T-helper 1 cell (primary cell): ENCODE measurements at places on chromosomes 13 and 19.

GRCh38 chr13:99542788-99543406, 41.6 kb downstream of the TM9SF2 start:
- DNase-seq: peak; percentile 11

GRCh38 chr13:36261976-36262375, 35.6 kb downstream of the CCDC169 start:
- no peak for DNase-seq

DNA sequence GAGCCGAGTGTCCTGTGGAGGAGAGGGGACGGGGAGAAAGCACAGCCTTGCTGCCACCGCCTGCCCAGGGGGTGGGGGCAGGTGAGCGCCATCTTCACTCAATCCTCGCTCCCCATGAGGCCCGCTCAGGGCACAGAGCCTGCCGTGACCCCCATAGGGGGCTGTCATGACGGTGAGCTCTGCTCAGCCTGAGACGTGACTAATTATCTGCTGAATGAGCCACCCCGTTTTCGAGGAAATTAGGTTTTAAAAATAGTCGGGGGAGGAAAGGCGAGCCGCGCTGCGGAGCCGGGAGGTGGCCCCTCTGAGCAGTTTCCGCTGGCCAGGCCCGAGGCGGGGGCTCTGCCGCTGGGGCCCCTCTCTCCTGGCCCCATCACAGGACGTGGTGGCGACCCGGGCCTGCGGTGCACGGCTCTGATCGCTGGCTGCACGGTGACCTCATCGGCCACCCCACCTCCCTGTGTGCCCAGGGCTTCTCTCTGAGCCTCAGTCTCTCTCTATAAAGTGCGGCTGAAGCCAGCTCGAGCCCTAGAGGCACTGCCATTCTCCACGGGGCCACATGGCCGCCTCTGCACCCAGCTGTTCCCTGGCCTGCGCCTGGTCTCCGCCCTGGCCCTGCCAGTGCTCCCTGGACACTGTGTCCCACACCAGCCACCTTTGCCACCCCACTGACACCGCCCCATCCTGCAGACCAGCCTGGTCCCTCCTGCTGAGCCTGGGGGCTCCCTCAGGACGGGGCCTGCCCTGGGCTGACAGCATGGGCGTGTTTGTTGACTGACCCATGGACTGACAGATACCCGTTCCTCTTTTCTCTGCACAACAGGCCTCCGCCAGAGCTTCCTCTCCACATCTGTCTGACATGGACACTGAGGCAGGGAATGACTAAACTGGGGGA, 28.3 kb downstream of the PIP5K1C start:
- DNase-seq: peak; percentile 12

DNA sequence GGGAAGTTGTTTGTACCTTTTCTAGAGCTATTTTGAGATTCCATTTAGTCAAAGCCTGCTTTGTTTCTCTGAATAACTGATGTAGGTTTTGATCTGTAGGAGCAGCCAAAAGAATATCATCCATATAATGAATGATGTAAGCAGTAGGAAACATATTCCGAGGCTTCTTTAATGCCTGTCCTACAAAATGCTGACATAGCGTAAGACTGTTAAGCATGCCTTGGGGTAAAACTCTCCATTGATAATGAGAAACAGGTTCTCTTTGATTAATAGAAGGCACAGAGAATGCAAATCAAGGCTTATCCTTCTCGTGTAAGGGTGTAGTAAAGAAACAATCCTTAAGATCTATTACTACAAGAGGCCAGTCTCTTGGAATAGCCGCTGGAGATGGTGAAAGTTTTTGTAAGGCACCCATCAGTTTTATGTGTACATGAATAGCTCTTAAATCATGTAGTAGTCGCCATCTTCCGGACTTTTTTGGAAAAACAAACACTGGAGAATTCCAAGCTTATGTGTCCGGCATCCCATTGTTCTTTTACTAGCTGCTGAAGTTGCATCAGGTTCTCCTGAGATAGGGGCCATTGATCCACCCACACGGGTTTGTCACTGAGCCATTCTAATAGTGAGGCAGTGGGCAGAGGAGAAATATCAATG, 13.5 kb downstream of the FPR3 start:
- DNase-seq: no peak

DNA sequence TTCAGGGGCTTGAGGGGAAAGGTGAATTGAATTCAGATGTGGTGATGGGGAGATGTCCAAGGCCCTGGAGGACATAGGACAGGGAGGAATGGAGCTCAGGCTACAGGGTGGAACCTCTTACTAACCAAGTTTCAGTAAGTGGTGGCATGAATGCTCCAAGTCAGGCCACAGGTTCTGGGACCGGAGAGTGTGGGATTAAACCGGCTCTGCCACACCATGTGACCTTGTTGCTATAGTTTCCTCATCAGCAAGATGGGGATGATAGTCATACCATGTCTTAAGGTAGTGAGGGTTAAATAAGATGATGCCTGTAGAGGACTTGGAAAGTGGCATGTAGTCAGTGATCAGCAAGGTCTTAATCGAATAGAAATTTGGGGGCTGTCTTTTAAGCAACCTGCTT, 16.3 kb downstream of the GPR183 start:
- no peak for DNase-seq

DNA sequence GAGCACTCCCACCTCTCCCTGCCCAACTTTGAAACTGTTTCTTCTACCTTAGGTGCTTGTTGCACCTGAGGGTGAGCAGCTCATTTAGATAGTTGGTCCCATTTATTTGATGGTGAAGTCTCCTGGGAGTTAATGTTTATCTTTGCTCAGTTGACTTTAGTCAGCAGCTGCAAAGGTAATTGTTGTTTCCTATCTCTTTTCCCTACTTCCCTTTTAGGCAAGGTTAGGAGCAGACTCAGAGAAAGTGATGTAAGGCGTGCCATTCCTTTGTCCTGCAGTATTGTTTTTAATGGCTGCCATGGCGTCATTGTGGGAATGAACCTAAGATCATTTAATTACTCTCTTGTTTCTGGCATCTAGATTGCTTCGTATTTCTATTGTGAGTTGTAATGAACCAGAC, 11.6 kb downstream of the AKAP11 start:
- no peak for DNase-seq

DNA sequence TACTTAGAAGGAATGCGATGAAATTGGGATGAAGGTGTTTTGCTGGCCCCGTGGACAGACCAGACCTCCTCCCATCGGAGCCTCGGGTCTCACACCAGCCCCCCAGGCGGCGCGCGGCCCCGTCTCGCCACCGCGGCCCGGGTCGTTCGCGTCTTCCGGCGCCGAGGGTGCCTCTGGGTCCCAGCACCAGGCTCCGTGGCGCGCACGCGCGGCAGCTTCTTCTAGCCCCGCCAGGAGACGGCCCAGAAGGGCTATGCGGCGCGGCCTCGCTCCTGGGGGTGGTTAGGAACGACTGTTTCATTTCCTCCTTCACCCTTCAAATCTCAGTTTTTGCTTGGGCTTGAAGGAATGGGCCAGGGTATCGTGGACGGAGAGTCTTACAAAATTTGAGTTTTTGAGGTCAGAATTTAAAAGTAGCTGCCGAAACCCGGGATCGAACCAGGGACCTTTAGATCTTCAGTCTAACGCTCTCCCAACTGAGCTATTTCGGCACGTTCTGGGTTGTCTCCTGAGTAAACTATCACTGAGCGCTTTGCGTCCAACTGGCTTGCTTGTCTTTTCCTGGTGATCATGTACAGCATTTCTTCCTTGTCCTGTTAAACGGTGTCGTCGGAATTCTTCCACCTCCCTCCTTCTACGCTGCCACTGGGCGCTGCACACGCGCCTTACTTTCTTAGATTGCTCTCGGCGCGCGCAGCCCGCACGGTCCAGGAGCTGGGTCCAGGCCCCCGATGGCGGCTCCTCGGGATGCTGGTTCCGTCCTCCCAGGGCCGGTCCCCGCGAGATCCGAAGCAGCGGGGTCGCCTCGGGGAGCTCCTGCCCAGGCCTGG, 46.5 kb downstream of the TGDS start:
- DNase-seq: peak; percentile 91

DNA sequence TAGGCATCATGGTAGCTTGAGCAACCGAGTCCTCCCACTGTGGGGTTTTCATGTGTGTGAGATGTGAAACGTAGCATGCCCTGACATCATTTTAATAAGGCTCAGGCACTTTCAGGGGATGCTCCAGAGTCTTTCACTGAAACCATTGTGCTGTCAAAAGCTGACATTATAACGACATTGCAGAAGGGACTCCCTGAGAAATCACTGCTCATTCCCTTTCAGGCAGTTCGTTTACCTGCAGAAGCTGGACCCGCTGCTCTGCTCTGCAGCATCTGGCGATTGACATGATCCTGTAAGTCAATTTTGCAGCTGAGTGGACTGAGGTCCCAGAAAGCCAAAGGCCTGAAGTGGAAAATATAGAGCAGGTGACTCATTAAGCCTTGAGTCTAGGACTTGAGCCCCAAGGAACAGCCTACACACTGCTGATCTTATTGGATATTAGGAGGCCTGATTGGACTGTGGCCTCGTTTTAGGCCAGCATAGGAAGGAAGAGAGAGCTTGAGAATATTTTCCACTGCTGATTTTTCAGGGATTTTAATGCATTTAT, 54.0 kb upstream of the CNMD start:
- DNase-seq: no peak

DNA sequence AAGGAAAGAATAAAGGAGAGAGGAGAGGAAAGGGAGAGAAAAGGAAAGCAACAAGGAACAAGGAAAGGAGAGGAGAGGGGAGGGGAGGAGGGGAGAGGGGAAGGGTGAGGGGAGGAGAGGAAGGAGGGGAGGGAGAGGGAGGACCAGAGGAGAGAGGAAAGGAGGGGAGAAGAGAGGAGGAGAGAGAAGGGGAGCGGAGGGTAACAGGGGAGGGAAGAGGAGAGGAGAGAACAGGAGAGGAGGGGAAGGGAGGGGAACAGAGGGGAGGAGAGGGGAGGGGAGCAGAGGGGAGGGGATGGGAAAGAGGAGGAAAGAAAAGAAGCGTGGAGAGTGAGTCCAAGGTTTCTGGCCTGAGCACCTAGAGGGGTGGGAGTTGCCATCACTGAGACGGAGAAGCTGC, 26.7 kb downstream of the FAAP24 start:
- DNase-seq: no peak

DNA sequence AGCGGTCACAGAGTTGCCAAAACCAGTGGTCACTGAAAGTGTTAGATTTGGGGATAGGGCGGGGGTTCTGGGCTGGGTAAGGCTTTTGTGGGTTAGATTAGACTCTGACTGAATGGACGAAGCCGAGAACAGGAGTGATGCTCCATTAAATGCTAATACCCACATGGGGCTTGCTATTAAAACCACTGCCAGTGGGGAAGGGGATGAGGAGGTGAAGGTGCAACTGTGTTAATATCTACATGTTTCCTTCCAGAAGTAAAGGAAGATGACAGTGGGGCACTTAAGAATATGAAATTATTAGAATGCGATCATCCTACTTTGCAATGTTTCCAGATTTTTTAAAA, 573 bp upstream of the ZNF614 start:
- DNase-seq: no peak

GRCh38 chr19:10503002-10503789, at the start of gene KEAP1:
KEAP1 (minus strand) TSS chr19:10503356; CDS start chr19:10500033, 3,323 bp downstream.
- no peak for DNase-seq

DNA sequence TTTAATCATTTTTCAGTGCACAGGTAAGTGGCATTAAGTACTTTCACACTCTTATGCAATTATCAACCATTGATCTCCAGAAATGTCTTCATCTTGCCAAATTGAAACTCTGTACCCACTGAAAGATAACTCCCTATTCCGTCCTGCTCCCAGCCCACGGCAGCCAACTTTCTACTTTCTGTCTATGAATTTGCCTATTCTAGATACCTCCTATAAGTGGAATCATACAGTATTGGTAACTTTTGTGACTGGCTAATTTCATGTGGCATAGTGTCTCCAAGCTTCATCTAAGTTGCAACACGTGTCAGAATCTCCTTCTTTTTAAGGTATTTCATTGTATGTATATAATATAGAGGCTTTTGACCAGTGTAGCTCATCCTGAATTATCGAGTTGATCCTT, 5.7 kb upstream of the CEACAM18 start:
- no peak for DNase-seq

- DNase-seq: no peak
These were observed 16.9 kb downstream of the ZC3H4 start for GRCh38 chr19:47096721-47097120.

DNA sequence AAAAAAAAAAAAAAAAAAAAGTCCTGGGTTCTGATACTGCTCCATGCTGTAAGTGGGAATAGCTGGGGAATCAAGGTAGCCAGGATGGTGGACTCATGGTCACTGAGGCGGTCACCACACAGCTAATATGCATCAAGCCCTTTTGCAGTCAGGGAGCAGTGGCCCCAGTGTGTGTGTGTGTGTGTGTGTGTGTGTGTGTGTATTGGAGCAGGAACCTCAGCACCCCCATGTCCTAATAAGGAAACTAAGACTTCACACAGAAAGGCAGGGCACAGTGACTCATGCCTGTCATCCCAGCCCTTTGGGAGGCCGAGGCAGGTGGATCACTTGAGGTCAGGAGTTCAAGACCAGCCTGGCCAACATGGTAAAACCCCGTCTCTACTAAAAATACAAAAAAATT, 12.0 kb downstream of the B3GNT3 start:
- DNase-seq: no peak
